Activated effector memory CD4-positive, alpha-beta T cell treated with anti-CD3 and anti-CD28 coated beads, Interleukin-2, amount 50 U/mL, for 16 hours (primary cell): ENCODE measurements at places on chromosomes 16 and 17.

GRCh38 chr16:86952769-86953168 lies 364.4 kb downstream of the C16orf95 start:
- DNase-seq, result no peak

DNA sequence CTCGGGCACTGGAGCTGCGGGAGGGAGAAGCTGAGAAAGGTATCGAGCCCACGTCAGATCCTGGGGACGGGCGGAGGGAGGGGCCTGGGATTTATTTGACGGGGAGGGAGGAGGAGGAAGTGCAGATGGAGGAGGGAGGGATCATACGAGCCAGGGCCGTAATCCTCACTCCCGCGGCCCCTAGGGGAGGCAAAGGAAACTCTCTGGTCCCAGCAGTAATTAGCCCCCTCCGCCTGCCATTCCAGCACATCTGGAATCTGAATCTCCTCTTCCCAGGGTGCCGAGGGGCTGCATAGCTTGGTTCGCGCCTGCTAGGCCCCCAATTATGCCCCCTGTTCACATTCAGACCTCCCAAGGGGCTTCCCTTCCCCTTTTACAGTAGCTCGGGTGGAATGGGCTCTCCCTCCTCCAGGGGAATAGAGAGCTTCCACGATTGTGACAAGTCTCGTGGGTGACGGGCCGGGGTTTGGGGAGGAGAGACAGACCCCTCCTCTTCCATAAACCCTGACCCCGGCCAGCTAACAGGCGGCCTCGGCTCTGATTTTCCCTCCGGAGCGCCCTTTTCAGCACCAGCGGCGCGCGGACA lies at the start of gene SEZ6L2:
TSS of gene SEZ6L2 (minus strand) at position 35 of the 586 bp plus-strand sequence. CDS start 531 bp downstream, outside the sequence.
- peak; percentile 92 for DNase-seq

DNA sequence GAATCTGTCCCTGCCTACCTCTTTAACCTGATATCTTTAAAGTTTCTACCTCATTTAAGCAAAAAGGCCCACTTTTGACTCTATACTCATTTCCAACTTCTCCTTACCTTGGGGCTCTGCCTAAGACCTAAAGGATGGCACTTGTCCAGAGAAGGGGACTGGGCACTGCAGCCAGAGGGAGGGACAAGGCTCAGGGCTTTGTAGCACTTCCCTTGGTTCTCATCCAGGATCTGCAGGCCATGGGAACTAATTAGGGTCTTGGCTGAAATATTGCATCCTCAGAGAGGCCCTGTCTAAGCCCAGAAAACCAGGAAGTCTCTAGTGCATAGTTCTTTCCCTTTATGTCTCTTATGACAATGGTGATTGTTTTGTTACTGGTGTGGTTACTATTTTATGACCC lies 37.3 kb downstream of the IRX5 start:
- no peak for DNase-seq

DNA sequence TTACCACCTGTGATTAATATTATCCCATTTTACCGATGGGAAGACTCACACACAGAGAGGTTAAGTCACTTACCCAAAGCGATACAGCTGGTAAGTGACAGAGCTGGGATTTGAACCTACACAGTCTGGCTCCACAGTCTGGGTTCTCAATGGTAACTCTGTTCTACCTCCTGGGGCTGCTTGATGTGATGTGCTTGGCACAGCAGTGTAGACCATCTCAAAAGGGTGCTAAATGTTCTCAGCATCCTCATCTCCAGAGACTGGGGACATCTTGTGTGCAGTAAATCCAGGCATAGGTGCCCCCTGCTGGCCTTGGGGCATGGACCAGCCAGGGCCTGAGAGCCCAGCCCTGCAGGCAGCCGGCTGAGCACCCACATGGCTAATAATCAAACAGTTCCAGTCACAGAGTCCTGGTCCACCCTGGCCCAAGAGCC lies 15.4 kb upstream of the KATNB1 start:
- peak; percentile 76 for DNase-seq

DNA sequence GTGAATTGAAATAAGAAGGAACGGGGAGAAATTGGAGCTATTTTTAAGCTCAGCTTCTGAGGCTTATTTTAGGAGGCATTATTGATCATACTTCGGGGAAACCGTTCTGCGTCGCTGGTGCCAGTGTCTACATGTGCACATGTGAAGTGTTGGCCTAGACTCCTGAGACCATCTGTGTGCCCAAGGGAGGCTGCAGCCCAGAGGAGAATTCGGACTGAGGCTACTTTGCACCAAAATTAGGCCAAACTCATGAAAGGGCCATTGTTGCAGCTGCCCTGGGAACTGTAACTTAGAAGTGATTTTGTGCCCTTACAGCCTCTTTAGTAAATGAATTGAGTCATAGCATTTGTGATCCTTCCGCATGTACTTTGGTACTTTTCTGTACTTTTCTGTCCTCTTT lies 102.0 kb upstream of the NOL11 start:
- DNase-seq, result no peak

- DNase-seq, result no peak
These were observed 15.8 kb downstream of the TSNAXIP1 start for GRCh38 chr16:67822511-67822910.

DNA sequence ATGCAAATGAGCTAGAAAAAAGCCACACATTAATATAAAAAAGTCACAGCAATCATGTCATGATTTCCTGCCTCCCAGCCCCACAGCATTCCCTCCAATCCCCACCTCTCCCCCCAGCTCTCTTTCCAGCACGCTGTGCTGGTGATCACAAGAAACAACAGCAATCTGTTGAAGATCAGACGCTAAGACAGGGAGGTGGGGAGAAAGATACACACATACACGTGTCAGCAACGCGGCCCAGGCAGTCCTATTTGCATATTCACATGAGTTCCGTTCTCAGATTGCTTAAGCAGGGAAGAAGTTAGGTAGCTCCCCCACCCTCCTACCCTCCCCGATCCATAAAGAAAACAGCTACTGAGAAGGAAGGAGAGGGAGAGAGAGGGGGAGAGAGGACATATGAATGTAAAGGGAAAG lies 405.5 kb upstream of the PSMD7 start:
- no peak for DNase-seq

DNA sequence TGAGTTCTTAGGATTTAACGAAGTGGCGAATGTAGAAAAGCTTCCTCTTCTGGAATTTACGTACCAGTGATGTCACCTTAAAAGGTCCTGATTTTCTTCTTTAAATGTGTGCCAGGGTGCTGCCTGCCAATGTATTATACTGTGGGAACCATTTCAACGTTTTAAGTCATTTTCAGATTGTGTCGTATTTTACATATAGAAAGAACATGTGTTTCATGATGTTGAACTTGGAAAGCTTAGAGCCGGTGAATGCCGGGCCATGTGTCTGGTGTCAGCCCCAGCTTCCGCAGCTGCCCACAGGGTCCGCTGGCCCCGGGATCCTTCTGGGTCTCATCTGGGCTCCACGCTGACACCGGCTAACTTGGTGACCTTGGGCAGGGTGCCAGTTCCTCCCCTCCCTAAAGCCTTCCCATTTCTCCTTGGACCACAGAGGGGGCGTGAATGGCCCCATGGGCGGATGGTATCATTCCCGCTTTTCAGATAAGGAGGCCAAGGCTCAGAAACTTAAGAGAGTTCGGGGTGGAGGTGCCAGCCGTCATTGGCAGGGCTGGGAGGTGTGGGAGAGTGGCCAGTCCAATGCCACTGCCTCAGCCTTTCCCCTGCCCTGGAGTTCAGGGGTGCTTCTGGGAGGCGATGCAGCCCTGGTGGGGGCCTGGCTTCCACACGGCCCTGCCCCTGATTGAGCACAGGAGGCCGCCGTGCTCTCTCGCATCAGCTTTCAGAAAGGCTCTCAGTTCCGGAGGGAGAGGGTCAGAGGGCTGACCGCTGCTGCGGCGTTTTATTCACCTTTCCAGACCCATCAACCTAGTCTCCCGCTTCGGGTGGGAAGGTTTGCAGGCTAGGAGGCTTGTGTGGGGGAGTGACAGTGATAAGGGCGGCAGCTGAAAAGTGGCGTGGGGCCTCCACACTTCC lies 68.8 kb upstream of the CIBAR2 start:
- DNase-seq, result no peak

- no peak for DNase-seq
These were observed 23.0 kb downstream of the MAPK8IP3 start for GRCh38 chr16:1729026-1729425.

- no peak for DNase-seq
These were observed 59.0 kb upstream of the NKD1 start for GRCh38 chr16:50489182-50489581.

GRCh38 chr17:48483471-48484131 lies 47.2 kb downstream of the HOXB1 start:
- DNase-seq, result peak; percentile 66

- peak; percentile 57 for DNase-seq
These were observed 8.5 kb upstream of the HOXB9 start for GRCh38 chr17:48634493-48635208.

DNA sequence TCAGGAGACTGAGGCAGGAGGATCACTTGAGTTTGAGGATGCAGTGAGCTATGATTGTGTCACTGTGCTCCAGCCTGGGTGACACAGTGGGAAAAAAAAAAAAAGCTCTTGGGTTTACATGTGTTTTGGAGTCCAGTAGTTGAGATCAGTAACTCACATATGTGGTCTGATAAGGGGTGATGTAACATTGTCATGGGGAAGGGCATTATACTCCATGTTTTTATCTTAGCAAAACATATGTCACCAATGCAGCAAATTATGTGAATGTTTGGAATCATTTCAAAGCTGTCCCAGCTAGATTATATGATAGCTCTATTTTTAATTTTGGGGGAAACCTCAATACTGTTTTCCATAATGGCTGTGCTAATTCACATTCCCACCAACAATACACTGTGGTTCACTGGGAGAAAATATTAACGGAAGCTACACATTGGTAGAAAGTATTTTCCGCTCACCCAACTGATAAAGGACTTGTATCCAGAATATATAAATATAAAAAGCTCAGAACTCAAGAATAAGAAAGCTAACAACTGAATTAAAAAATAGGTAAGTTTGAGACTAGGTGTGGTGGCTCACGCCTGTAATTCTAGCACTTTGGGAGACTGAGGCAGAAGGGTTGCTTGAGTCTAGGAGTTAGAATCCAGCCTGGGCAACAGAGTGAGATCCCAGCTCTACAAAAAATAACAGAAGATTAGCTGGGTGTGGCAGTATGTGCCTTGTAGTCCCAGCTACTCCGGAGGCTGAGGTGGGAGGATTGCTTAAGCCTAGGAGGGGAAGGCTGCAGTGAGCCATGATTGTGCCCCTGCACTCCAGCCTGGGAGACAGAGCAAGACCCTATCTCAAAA lies 224.1 kb upstream of the TBX2 start:
- no peak for DNase-seq

- DNase-seq, result no peak
These were observed 29.9 kb downstream of the PIK3R6 start for GRCh38 chr17:8837563-8838075.

GRCh38 chr17:13775450-13775849 lies 173.7 kb upstream of the HS3ST3A1 start:
- no peak for DNase-seq

DNA sequence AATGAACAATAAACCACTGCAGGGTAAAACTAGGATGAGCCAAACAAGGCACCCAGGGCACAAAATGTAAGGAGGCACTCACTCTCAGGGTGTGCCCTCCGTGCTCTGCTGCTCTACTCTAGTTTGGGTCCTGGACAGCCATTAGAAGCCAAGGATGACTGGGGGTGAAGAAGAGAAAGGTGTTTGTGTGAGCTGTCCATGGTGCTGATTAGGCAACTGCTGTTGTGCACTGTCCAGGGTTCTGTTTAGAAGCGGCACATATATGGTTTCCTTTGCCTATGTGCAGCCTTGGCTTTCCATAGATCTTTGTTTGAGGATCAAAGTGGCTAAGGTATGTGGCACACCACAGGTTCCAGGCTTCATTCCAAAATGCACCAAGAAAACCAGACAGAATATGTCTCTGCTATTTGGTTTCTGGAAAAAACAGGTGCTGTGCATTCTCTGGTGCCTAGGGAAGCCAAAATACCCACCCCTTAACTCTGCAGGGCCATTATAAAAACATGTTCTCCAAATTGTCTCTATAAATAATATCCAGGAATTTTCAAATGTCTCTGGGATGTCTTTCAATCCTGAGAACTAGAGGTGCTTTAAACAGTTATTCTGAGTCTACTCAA lies 123.5 kb downstream of the CBLN1 start:
- no peak for DNase-seq

DNA sequence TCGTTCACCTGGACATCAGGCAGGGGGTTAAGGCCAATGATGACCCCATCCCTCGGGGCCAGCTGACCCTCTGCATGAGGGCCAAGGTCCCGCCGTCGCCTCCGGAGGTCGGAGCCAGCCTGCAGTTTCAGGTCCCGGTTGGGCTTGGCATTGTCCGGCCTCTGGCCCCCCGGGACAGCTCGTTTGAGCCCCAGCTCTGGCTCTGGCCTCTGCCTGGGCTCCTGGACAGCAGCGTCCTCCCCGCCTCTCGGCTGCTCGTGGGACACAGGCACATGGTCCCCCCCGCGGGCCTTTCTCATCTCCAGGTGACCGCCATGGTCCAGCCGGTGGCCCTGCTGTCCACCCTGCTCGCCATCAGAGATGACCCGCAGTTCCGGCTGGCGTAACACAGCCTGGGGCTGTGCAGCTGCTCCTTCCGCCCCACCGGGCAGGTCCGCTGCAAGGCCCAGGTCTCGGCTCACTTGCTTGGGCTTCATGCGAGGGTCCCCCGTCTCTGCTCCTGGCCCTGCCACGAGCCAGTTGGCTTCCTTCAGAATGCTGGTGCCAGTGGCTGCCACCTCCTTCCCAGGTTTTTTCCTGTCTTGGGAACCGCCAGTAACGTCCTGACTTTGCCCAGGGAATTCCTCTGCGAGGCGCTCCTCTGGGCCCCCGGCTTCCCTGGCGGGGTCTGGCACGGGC lies 6.7 kb downstream of the NDUFAF8 start:
- no peak for DNase-seq

DNA sequence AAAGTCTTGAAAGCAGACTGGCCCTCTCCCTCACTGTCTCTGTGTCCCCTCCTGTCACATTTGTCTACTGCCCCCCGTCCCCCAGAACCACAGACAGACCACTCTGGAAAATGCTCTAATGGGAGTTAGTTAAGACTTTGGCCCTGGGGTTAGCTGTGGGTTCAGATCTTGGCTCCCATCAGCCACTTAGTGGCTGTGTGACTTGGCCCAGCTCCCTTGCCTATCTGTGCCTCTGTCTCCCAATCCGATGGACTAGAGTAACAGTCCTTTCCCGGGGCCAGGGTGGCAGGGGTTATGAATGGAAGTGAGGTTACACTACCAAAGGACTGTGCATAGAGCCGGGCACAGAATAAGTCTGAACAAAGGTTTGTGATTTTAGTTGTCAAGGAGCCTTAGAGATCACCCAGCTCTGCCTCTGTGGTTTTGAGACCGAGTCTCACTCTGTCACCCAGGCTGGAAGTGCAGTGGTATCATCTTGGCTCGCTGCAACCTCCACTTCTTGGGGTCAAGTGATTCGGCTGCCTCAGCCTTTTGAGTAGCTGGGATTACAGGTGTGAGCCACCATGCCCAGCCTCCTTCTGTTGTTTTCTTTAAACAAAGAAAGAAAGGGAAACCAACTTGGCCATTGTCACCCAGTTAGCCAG lies 23.7 kb downstream of the PPL start:
- DNase-seq, result no peak

DNA sequence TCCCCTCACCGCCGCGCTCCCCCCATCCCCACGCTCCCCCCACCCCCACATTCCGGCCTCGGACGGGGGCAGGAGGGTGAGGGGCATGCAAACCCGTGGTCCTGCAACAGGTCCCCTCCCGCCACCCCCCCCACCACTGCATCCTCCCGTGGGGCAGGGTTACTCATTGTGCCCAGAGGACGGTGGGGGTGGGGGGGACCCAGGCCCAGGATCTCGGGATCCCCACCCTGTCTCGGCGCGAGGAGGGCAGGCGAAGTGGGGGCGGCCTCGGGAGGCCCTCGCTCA lies 8.5 kb downstream of the SLC22A31 start:
- no peak for DNase-seq

- no peak for DNase-seq
These were observed 31.0 kb downstream of the PMM2 start for GRCh38 chr16:8828541-8829165.
